Gastroesophageal sphincter (tissue), 4 donors: ENCODE measurements at places on chromosomes 16 and 17.
A peak's percentile ranks its signal among the peaks of the same experiment; 100 is the strongest.

GRCh38 chr17:2192367-2193057, 111.1 kb downstream of the SMG6 start:
- peak; percentile 45 for ATAC-seq

- no peak for ATAC-seq
Measured at GRCh38 chr16:13062219-13062618, 160.8 kb downstream of the SHISA9 start.

DNA sequence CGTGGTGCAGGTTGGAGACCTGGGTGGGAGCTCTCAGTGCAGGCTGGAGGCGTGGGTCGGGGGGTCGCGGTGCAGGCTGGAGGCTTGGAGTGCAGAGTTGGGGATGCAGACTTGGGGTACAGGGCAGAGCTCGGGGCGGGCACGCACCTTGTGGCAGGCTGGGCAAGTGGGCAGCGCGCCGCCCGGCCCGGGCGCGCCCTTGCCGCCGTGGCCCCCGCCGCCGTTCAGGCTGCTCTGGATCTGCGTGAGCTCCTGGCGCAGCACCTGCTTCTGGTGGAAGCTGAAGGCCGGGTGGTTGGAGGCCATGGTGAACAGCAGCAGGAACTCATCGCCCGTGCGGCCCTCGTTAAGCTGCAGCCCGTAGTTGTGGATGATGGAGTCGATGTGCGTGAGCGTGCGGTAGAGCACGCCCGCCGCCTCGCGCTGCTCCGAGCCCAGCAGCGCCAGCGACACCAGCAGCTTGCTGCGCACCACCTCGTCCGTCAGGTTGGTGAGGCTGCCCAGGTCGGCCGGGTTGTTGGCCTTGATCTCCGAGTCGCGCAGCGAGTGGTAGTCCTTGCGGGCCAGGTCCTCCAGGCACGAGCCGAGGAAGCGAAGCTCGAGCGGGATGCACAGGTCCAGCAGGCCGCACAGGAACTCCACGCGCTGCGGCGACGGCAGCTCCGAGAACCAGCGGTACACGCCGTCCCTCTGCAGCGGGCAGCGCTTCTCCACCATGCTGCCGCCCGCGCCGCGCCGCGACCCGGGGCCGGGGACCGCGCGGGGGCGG, 1.1 kb downstream of the ZCCHC14 start:
- ATAC-seq = no peak

DNA sequence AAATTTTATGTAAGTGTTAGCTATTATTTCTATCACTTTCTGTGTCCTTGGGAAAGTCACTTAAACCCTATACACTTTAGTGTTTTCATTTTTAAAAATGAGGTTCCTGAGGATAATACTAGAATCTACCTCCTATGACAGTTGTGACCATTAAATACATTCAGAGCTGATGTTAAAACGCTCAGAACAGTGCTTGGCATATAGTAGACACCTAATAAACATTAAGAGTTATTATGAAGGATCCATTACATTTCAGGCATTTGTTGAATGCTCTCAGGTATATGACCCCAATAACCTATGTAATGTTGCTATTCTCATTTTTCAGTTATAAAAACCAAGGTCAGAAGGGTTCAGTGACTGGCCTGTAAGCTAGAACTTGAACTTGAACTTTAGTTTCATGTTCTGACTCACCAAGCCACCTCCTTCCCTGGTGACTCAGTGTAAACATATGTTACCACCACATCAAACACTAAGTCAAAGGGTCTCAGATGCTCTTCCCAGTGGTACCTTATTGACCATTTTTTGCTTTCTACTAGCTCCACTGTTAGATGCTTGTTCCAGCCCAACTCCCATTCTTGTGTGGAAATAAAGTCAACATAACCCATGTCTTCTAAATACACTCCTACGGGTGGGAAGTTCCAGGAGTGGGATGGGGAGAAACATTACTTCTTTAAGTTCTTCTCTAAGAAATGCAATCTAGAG, 47.6 kb downstream of the HSD17B2 start:
- no peak for ATAC-seq

GRCh38 chr17:63549289-63549945, 860 bp upstream of the DCAF7 start:
- ATAC-seq = no peak

GRCh38 chr17:43431714-43432523, 33.1 kb downstream of the ARL4D start:
- peak; percentile 85 for ATAC-seq

GRCh38 chr17:58968426-58969061, 138.1 kb downstream of the TRIM37 start:
- ATAC-seq = no peak

- peak; percentile 48 for ATAC-seq
Measured at GRCh38 chr16:117379-118365, 20.8 kb downstream of the NPRL3 start.

DNA sequence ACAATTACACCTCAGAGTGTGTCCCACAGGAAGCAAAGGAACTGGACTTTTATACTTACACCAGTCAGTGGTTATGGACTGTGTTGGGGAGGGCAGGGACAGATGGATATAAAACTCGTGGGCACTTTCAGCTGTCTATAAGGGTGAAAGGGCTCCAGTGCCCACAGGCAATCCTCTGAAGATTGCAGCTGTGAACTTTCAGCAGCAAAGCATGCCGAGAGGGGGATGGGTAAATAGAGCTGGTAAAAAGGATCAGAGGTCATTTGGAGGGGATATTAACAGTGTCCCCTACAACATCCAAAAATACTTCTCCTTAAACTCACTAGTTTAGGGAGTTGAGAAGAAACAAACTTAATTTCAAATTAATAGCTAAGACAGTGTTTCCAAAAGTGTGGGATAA, 13.3 kb upstream of the RFWD3 start:
- ATAC-seq = no peak
